ENCODE measurements at places on chromosomes 13 and 19.
A peak's percentile ranks its signal among the peaks of the same experiment; 100 is the strongest.

DNA sequence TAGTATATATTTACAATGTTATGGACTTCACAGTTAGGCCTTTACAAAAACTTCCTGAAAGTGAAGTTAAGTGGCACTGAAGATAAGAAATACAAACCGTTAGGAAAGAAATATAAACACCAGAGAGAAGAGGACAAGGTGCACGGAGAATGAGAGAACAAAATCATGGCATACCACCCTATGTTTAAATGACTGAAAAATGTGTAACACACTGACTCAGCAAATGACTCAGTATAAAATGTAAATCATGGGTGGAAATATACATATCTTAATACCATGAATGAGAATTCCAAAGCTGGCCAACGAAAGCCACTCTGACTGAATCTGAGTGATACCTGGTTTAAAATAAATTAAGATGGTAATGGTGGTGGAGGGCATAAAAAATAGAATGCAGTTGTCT is 260.8 kb downstream of the DNAJC15 start:
- no peak for DNase-seq

DNA sequence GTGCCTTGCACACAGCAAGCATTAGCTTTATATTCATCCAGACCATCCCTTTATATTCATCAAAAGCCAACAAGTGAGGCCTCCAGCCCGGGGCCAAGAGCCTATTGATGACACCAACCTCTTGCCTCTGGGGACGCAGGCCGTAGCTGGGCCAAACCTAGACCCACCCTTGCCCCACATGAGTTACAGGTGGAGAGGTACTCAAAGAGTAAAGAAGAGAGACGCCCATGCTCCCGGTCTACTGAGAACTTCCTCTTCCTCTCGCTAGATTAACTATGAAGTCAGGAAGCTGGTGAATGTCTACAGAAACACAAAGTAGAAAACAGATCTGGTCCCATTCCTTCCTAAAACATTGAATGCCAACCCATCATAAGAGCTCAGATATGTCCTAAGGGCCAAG is 3.8 kb upstream of the MLNR start:
- no peak for DNase-seq

GRCh38 chr13:42984691-42985090 is 7.3 kb downstream of the EPSTI1 start:
- DNase-seq: no peak

- DNase-seq: no peak
Measured at GRCh38 chr19:53927739-53928138, 18.7 kb downstream of the CACNG7 start.

- no peak for DNase-seq
Measured at GRCh38 chr19:52640916-52641315, 2.8 kb upstream of the ZNF83 start.

- no peak for DNase-seq
Measured at GRCh38 chr13:98181111-98181815, 4.2 kb upstream of the RNF113B start.

- DNase-seq: no peak
Measured at GRCh38 chr13:68064001-68064770, 834.0 kb upstream of the PCDH9 start.

GRCh38 chr19:6242677-6243076 is 37.1 kb downstream of the MLLT1 start:
- no peak for DNase-seq

DNA sequence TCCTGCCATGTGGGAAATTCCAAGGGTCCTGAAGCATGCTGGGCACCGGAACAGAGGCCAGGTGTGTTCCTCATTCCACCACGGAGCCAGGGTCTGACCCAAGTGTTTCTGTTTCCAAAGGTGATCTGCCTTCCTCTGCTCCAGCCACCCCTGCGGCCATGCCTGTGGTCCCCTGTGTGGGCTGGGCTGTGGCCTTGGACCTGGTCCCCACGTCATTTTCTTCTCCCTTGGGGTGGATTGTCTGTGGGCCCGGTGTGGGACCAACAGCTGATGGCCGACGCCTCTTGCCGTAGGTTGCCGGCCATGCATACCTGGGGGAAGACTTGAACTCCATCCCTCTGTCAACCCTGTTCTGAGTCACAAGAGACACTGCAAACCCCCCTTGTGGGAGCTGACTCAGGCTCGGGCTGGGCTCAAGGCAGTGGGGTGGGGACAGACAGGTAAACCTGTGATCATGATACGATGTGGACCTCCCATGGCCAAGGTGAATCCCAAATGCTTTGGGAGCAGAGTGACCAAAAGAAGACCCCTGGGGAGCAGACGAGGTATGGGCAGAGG is 35.0 kb downstream of the ATP11A start:
- DNase-seq: no peak

- peak; percentile 88 for DNase-seq
Measured at GRCh38 chr19:56699552-56699951, 28.0 kb upstream of the ZNF835 start.

GRCh38 chr13:73922493-73923393 is 211.5 kb downstream of the KLF12 start:
- DNase-seq: no peak

GRCh38 chr13:36142735-36143134 is 11.6 kb upstream of the DCLK1 start:
- no peak for DNase-seq

DNA sequence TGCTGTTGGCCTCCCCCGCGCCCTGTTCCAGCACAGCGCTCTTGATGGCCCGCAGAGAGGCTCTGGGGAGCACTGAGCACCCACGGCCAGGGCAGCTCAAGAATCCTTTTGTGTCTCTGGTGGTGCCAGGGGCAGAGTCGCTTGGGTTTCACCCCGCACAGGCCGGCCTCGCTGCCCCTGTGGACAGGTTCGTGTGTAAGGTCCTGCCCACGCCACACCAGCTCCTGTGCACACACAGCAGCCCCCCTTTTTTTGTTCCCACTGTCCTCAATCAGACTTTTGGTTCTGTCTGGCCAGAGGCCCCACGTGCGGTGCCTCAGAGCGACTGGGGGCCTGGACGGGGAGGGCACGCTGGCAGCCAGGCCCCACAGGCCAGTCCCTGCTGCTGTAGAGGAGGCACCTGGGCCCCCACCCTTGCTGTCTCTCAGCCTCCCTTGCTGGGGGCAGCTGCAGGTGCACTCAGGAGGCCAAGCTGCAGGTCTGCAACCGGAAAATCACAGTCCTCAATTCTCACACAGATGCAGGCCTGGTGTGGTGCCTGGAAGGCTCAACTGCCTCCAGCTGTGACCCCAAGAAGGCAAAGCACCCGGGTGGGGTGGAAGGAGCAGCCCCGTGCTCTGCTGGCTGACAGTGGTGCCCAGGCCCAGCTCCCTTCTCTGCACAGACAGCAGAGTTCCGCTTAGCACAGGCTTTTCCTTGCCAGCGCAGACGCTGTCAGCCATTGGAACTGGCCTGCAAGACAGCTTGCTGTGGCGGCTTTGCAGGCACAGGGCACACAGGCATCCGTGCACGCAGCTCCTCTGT is 12.6 kb upstream of the F7 start:
- DNase-seq: no peak

GRCh38 chr13:25330541-25330940 is 29.1 kb downstream of the NUP58 start:
- no peak for DNase-seq

GRCh38 chr13:98869408-98870090 is 108.3 kb downstream of the DOCK9 start:
- DNase-seq: no peak

- DNase-seq: no peak
Measured at GRCh38 chr13:107124730-107125129, 556.8 kb upstream of the ARGLU1 start.

DNA sequence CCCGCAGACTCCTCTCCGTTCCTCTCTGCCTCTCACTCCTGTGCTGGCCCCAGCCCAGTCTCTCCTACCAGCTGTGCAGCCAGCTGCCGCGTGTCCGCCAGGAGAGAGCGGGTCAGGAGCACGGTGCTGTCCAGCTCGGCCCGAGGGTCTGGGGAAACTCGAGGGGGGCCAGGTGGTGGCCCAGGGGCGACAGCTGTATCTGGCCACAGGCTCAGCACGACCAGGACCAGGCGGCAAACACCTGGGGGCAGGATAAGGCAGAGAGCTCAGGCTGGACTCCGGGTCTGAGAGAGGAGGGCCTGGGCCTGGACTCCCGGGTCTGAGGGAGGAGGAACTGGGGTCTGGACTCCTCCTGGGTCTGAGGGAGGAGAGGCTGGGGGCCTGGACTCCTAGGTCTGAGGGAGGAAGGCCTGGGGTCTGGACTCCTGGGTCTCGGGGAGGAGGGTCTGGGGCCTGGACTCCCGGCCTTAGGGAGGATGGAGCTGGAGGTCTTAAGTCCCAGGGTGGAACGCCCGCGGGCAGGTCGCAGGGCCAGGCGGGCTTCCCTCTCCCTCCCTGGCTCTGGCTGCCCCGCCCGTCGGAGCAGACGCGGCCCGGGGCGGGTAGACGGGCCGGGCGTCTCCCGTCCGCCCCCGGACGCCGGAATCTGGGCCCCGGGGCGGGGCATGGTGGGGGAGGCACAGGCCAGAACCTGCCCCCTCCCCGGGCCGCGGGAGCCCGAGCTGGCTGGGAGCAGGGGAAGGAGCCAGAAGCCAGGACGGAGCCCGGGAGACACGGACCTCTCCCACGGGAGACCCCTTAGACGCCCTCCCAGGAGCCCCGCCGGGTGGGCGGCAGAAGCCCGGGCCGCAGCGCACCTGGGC is 1.3 kb downstream of the IL11 start:
- no peak for DNase-seq

DNA sequence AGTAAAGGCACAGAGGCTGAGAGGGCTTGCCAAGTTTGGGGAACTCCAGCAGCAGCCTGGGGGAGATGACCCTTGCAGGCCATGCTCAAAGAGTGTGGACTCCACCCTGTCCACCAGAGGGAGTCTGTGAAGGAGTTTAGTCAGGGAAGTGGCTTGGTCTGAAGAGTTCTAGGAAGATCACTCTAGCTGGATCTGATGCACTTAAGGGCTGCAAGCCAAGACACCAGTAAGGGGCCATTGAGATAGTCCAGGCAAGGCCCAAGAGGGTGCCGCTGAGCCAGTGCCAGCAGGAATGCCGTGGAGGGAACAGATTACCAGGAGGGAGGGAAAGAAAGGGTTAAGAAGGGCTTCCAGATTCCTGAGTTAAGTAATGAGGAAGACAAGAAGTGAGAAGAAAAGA is 68.7 kb downstream of the ZAR1L start:
- DNase-seq: peak; percentile 20

DNA sequence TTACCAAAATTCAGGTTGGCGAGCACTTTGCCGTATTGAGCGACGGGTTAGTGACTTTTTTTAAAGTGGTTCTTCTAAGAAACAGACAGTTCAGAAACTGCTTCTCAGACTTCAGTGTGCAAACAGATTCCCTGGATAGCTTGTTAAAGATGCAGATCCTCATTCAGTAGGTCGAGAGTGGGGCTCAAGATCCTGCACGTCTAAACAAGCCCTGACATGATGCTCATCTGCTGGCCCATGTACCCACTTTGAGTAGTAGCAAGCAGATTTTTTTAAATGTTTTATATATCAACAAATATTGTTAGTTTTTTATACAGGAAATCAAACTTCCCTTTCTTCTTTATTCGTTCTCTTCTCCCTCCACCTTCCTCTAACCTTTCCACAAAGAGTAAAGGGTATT is 7.3 kb downstream of the METTL21C start:
- no peak for DNase-seq

DNA sequence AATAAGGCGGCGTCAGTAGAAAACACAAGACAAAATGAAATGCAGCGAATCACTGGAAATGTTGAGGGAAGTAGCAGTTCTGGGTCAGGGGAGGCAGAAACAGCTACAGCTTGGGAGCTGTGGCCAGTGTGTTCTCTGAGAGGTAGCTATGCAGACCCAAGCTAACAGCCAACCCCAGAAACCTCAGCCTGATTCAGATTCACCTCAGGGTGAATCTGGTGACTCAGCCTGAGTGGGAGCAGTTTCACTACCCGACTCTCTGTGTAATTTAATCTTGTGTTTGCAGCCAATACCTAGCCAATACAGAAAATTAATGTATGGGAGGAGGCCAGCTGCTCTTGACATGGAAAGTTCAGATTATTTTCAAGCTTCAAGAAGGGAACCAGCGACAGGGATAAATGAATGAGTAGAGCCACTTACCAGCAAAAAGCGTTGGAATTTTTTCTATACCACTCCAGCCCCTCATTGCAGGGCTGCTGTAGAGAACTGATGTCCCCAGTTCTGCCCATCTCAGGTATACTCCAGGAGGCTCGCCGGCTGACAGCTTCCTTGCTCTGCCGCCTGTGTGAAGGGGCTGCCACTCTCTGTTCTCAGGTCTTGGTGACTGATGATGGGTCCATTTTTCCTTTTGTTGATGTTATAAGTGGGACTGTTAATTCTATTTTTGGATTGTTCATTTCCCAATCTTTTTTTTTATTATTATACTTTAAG is 8.9 kb downstream of the IGFL3 start:
- DNase-seq: no peak

- DNase-seq: no peak
Measured at GRCh38 chr19:928471-929202, 2.8 kb downstream of the ARID3A start.

GRCh38 chr13:64054321-64054720 is 2638.7 kb upstream of the PCDH20 start:
- DNase-seq: no peak

- no peak for DNase-seq
Measured at GRCh38 chr13:85544756-85545155, 254.5 kb downstream of the SLITRK6 start.

GRCh38 chr13:35279500-35279899 is 197.0 kb downstream of the MAB21L1 start:
- no peak for DNase-seq

DNA sequence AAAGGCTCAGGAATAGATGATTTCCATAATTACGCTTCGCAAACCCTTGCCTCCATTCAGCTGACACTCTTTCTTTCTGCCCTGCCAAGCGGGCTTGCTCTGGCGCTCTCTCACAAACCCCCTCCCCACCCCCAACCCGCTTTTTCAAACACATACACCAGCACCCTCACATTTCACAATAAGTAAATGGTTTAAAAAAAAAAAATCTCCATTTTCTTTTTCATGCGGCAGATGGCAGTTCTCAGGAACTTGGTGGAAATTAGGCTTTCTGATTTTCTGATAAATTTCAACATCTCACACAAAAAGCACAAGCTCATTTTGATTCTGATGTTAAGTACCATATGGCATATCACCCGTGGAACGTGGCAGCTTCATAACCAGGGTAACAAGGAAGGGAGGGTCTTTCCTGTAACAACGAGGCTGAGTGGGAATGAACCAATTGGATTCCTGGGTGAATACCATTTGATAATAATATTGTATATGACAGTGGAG is 43.8 kb downstream of the C13orf42 start:
- peak; percentile 88 for DNase-seq

- no peak for DNase-seq
Measured at GRCh38 chr13:26344980-26345379, 91.1 kb downstream of the CDK8 start.

GRCh38 chr13:23654111-23655110 is 84.2 kb downstream of the TNFRSF19 start:
- DNase-seq: no peak

- DNase-seq: peak; percentile 94
Measured at GRCh38 chr19:7394731-7395359, 46.1 kb downstream of the ARHGEF18 start.

- no peak for DNase-seq
Measured at GRCh38 chr13:111232191-111232590, 88.3 kb upstream of the TEX29 start.

DNA sequence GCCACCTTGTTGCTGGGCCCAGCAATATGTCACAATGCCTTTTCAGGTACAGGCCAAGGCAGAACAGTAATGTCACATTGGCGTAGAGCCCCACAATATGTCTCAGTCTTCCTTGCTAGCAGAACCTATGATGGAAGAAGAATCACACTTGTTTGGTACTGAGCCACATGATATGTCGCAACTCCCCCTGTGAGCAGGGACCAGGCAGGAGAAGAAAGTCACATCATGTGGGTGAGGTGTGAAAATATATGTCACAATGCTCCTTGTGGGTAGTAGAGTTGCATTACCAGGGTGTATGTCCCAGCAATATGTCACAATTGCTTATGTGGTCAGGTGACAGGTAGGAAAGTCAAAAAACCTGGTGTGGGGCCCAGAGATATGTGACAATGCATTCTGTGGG is 7.1 kb upstream of the ZNF91 start:
- DNase-seq: no peak
